ENCODE measurements at places on chromosomes 6 and 20.

- peak; percentile 6 for DNase-seq
Observed at GRCh38 chr6:113630738-113631535, 226.2 kb upstream of the MARCKS start.

GRCh38 chr6:36056178-36056577, 28.6 kb downstream of the MAPK14 start:
- no peak for DNase-seq

DNA sequence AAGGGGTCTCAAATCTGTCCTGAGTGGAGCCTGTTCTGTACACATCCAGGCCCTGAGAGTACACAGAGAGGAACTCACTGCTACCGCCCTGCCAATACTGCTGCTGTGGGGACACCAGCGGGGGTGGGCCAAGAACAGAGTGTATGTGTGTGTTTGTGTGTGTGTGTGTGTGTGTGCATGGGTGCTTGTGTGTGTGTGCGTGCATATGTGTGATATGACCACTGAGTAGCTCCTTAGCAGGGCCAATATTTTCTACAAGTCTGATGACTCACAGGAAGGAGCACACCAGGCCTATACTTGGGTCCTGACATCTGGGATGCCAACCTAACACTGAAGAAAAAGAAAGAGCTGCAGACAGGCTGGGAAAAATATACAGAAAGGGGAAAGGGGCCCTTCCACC, 1.4 kb downstream of the RAET1E start:
- DNase-seq, result no peak

DNA sequence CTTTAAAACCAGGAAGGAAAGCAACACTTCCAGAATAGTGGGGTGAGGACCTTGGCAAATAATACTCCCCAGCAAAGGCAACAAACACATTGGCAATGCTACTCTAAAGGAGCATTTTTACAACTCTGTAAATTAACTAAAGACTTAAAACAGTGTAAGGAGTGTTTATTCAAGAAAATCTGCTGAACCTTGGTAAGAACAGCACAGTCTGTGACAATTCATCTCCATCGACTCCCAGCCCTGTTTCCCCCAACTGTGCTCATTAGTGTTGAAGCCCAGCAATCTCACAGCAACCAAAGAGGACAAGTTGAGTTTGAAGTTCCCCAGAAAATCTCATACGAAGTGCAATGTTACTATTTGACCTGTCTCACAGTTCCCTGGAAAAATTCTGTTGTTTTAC, 884.9 kb downstream of the C6orf118 start:
- DNase-seq, result no peak

DNA sequence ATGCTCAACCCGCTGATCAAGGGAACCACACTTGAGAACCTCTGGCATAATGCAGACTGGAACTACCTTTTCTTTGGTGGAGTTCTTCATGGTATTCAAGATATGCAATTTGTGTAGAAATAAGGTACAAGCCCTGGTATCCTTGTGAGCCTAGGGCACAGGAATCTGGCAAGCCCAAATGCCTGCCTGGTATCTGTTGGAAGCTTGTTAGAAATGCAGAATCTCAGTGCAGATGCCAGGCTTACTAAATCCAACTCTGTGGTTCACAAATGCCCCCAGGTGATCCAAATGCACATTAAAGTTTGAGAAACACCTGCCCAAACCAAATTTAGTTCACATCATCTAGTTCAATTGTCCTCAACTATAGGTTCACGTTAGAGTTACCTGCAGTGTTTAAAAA, 159.8 kb upstream of the LAMP5 start:
- no peak for DNase-seq

DNA sequence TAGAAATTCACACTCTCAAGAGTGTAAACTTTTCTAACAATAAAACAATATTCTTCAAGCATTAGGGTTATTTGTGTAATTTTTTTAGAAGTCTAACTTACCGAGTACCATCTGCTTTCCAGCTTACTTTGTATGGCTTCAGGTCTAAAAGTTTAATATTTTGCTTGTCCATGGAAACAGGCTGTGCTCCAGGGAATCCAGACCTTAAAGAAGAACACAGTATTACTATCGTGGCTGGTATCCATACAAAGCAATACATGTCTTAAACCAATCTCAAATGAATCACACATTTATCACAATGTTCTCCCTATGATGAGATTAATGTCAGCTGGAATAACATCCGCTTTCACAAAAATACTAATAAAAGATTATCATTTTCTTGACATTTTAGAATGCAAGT, 73.0 kb downstream of the RNGTT start:
- DNase-seq, result no peak

GRCh38 chr6:139080255-139080920, 51.8 kb downstream of the ABRACL start:
- DNase-seq, result no peak

GRCh38 chr20:38485041-38485440, 12.4 kb downstream of the RALGAPB start:
- no peak for DNase-seq

- DNase-seq, result no peak
Observed at GRCh38 chr6:47203266-47203937, 106.3 kb downstream of the TNFRSF21 start.

DNA sequence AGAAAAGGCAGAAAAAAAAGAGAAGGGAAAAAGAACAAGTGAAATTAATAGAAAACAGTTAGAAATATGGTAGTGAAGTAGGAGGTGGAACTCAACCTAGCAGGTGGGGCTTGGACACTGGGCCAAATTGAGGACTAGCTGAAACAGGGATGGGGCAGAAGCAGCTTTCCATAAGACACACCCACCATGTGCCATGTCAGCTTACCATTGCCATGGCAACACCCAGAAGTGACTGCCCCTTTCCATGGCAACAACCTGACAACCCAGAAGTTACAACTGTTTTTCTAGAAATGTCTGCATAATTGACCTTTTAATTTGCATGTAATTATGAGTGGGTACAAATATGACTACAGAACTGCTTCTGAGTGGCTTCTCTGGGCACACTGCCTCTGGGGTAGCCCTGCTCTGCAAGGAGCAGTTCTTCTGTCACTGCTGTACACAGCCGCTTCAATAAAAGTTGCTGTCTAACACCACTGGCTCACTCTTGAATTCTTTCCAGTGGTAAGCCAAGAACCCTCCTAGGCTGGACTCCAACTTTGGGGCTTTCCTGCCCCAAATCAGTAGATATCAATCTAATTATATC, 35.9 kb upstream of the SLC24A3 start:
- no peak for DNase-seq

- no peak for DNase-seq
Observed at GRCh38 chr6:56996401-56996800, 41.5 kb downstream of the BEND6 start.

- DNase-seq, result no peak
Observed at GRCh38 chr20:36304786-36305495, 1.2 kb upstream of the DLGAP4 start.

DNA sequence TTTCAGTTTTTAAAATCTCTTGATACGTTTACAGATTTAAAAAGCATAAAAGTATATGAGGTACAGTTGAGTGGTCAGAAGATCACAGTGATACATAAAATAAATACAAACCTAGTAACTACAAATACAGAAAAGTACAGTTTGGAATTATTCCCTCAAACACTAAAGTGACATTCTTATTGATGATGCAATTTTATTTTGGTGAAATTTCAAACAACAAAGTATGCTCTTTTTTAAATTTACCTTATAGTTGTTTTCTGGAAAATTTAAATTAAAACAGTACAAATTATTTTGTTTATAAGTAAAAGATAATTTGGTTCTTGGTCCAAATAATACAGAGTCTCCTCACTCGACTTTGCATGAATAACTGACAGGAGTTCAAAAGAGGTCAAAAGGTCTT, 1305.1 kb upstream of the GJE1 start:
- no peak for DNase-seq

- DNase-seq, result no peak
Observed at GRCh38 chr6:113650610-113650979, 206.6 kb upstream of the MARCKS start.

DNA sequence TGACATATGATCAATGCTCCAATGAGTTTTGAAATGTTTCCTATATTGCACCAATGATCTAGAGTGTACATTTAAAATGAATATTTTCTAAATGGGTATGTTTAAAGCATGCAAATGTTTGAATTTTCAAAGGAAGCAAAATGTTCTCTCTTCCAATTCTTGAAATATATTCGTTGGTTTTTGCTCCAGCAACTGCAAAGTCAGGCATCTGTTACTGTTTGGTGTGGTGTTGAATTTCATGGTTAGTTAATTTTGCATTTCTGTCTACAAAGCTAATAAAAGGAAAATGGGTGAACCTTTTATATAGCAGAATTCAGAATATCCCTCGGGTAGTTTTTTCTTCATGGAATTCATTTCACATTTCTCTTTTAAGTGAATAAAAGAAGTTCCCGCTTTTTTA, 1018.3 kb downstream of the GRIK2 start:
- DNase-seq, result no peak

DNA sequence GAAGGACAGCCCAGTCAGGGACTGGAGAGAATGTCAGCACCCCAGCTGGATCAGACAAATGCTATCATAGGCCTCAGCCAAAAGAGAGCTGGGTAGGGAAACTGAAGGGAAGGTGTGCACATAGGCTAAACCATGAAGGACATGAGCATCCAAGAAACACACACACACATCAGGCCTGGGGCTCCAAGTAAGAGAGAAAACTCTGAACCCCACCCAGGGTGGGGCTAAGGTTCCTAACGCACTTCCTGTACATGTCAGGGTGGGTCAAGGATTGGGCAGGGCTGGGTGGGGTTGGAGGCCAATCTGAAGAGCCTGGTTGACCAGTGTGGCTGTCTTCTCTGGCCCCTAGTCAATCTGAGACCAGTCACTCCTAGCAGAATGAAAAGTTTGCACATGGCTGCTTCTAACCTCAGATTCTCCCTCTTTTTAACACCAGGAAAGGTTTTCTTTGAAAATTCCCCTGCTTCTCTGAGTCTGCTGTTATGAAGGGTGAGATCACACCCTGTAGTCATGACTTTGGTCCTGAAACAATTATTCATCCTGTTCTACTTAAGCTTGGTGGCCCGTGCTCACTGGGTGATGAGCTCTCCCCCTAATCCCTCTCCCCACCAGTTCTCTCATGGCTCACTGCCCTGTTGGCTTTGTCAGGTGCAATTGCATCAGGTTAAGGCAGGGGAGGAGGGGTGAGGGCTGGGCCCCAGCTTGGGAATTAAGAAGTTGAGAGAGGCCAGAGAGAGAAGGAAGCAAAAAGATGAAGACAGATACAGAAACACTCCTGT, 88.4 kb downstream of the MAFB start:
- no peak for DNase-seq

DNA sequence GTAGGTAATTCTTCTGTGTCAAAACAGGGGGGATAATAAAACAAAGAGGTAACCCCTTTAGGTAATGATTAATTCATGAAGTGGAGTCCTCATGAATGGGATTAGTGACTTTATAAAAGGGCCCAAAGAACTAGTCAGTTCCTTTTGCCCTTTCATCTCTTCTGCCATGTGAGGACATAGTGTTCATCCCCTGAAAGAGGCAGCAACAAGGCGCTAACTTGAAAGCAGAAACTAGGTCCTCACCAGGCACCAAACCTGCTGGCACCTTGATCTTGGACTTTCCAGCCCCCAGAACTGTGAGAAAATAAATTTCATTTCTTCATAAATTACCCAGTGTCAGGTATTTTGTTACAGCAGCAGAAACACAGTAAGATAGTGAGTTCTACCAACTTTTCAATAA, 16.4 kb upstream of the BRPF3 start:
- DNase-seq, result no peak

DNA sequence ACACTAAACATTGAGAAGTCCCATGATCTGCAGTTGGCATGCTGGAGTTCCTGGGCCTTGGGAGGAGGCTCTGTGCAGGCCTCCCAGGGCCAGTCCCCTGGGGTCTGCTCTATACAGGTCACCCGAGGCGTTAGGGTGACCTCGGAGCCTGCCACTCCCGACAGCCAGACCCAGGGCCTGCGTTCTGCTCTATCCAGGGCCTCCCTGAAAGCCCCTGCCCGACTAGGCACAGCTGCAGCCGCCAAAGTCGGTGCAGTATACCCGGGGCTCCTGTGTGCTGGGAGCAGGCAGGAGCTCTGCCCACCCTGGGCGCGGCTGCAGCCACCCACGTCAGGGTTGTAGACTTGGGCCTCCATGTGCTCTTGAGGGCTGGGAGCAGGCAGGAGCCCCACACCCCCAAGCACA, 6.3 kb upstream of the OR14J1 start:
- no peak for DNase-seq

DNA sequence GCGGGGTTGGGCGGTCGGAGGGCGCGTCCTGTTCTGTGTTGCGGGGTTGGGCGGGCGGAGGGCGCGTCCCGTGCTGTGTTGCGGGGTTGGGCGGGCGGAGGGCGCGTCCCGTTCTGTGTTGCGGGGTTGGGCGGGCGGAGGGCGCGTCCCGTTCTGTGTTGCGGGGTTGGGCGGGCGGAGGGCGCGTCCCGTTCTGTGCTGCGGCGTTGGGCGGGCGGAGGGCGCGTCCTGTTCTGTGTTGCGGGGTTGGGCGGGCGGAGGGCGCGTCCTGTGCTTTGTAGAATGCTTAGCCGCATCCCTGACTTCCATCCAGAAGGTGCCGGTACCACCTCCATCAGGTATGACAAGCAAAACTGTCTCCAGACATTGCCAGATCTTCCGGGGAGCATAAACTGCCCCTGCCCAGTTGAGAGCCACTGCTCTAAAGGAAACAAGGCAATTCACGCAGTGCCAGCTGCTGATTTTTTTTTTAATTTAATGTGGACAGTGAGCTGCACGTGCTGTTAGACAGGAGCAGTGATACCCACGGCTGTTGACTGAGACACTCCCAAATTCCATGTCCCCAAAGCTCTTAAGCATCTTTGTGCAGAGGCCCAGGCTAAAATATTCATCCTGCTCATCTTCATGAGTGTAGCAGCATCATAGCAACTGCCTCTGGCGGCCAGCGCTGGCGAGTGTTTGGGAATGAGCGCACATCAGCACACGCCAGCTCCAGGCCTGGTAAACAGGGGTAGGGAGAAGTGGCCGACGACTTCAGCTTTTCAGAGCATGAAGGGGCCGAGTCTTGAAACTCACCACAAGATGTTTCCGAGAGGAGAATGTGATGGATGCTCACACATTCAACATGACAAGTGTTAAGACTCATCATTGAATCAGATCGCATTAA, 284.4 kb upstream of the CDH4 start:
- no peak for DNase-seq

DNA sequence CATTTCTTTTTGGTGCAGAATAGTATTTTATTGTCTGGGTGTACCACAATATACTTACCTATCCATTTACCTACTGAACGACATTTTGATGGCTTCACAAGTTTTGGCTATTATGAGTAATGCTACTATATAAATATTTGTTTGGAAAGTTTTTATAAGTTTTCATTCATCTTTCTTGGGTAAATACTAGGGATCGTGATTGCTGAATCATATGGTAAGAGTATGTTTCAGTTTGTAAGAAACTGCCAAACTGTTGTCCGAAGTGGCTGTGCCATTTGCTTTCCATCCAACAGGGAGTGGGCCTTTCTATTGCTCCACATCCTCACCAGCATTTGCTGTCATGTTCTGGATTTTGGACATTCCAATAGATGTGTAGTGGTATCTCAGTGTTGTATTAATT, 104.2 kb downstream of the CDYL start:
- DNase-seq, result no peak

DNA sequence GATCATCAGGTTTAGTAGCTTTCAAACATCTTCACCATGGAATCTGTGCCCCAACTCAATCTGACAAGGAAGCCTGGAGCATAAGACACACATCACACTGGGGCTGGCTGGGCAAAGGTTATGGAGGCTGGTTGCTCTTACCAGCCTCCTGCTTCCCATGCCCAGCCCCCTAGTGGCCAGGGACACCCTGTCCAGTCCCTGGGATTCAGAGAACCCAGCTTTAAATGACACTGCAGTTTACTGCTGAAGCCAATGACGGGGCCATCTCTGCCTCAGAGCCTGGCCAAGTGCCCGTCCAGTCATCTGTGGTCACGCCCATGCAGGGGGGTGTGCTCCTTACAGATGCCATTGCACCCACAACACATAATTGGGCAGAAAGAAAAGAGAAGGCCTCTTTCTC, 272.9 kb downstream of the SMOC2 start:
- no peak for DNase-seq

All from activated T-cell treated with anti-CD3 and anti-CD28 coated beads for 48 hours (primary cell).